Right lobe of liver (tissue), 6 donors: ENCODE measurements at places on chromosomes 16 and 17. TPM values are rescaled to one million over a fixed set of nuclear protein-coding genes. Genes with fewer than 3 reads are reported as not detected.

Gene PSMC3IP
- total RNA-seq, result 2.4 TPM

Gene ADAP2
- total RNA-seq, result 5.4 TPM

Gene CHST4
- total RNA-seq, result 6.5 TPM

Gene KCNH6
- total RNA-seq, result not detected

Gene ABHD15
- total RNA-seq, result 7.8 TPM

Gene DNAAF8
- total RNA-seq, result 0.60 TPM

GRCh38 chr16:1125471-1125870, 27.4 kb upstream of the CACNA1H start:
- DNase-seq, result no peak

DNA sequence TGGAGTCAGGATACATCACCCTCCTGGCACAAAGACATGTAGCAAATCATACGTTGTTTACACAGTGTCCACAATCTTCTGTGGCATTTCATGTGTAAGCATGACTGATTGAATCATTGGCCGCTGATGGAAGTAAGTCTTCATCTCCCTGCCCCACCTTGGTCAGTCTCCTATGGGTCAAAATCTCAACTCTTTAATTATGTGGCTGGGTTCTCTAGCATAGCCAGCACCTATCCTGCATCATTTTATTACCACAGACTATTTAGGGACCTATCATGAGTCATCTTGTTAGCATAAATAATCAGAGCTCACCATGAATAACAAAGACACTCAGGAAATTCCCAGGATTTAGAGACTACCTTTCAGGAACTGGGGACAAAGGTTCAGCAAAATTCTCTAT, 15.9 kb downstream of the TANC2 start:
- DNase-seq, result no peak

- DNase-seq, result no peak
Observed at GRCh38 chr17:62641153-62641552, 13.7 kb downstream of the MRC2 start.

DNA sequence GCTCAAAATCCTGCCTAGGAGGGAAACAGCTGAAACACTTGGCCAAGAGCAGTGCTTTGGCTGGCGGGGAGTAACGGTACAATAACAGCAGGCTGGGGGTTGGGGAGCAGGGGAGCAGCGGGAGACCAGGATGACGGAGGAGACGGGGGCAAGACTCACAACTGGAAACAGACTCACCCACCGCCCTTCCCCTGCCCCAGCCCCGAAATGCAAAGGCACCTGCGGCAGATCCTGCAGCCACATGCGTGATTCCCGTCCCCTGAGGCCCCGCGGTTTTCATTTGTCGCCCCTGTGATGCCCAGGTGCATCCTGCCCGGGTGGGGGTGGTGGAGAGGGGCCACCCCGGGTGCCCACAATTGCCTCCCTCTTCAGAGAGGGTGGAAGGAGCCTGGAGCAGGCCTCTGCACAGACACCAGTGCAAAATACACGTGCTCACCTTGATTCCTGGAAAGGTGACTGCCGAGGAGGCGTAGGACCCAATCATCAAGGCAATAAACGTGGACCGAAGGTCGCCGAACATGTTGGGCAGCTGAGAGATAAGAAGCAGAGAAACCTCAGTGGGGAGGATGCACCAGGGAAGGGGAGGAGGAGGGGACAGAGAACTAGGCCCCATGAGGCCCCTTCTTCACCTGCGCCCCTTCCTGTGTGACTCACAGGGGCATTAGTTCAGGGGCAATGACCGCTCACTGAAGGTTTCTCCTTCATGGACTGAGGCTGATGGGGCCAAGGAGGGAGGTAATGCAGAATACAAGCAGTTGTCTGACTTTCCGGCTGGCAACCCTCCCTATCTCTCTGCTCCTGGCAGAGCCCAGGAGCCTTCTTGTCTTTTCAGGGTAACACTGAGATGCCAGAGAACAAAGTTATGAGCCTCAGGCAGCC, 30.4 kb upstream of the PITPNA start:
- DNase-seq, result no peak

DNA sequence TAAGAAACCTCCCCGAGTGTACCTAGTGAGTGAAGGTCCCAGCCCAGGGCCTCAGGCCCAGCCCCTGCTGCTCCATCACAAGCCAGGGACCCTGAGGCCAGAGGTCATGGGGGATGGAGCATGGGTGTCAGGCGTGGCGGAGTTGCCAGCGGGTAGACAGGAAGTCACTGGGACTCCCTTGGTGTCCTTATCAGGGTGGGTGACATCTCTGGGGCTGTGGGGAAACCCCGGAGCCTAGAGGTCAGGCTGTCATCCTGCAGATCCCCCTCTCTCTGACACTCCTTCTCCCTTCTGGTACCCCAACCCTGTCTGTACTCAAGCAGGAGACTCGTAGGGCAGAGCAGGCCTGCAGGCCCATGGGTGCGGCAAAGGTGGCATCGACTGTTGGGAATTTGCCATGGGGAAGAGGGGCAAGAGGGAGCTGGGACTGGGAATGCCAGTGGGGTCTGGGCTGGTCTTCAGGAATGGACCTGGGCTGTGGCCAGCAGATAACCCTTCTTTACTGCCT, 10.8 kb upstream of the ADGRG1 start:
- DNase-seq, result no peak

DNA sequence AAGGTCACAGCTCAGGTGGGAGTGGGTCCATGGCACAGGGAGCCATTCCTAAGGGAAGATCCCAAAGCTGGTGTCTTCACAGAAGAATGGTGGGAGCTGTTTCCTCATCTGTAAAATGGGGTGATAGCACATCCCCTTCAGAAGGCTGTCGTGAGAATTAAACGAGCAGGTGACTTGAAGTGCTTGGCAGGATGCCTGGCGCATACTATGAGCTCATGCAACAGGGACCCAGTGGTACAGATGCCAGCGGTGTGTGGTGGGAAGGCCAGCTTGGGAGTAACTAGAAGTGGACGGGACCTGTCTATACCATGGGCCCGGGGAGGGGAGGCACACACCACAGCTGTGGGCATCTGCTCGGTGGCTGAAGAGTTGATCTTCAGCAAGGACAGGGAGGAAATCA, 189.3 kb upstream of the TNRC6C start:
- no peak for DNase-seq

GRCh38 chr16:81633147-81633619, 145.9 kb upstream of the PLCG2 start:
- DNase-seq, result no peak
